Fibroblast of skin of back (primary cell): ENCODE measurements at places on chromosomes 7 and 10.
A peak's percentile ranks its signal among the peaks of the same experiment; 100 is the strongest.

GRCh38 chr7:51645702-51646298, 329.2 kb upstream of the COBL start:
- DNase-seq: no peak

- no peak for DNase-seq
These were observed 27.3 kb downstream of the ADAP1 start for GRCh38 chr7:927031-927671.

GRCh38 chr10:4767033-4767814, 58.8 kb upstream of the AKR1E2 start:
- peak; percentile 67 for DNase-seq

DNA sequence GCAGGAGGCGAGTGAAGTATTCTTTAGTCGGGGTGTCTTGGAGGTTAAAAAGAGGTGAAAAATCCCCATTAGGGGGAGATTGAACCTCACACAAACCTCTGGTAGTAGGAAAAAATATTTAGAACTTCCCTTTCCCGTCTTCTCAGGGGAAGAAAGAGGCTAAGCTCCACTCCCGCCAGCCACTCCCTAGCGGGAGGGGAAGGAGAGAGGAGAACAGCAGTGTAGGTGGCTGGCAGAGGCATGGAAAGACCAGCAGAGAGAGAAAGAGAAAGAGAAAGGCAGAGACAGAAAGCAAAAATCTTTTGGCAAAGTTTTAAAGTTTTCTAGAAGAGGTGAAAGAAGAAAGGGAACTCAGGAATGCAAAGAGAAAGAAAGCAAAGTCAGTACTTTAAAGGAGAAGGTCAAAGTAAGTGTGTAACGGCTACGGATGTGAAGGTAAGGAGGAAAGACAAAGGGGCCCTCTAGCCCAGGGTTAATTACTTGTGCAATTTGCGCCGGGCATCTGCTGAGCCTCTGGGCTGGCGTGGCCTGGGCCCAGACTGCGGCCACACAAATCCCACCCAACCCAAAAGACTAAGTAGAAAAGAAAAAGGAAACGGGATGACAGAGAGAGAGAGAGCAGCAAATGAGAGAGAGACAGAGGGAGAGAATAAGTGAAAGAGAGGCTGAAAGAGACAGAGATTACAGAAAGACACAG, 72.3 kb upstream of the ZNF746 start:
- no peak for DNase-seq

- DNase-seq: peak; percentile 74
These were observed 709 bp downstream of the ARPC1B start for GRCh38 chr7:99375070-99375807.
